ENCODE measurements at places on chromosomes 13 and 19.

DNA sequence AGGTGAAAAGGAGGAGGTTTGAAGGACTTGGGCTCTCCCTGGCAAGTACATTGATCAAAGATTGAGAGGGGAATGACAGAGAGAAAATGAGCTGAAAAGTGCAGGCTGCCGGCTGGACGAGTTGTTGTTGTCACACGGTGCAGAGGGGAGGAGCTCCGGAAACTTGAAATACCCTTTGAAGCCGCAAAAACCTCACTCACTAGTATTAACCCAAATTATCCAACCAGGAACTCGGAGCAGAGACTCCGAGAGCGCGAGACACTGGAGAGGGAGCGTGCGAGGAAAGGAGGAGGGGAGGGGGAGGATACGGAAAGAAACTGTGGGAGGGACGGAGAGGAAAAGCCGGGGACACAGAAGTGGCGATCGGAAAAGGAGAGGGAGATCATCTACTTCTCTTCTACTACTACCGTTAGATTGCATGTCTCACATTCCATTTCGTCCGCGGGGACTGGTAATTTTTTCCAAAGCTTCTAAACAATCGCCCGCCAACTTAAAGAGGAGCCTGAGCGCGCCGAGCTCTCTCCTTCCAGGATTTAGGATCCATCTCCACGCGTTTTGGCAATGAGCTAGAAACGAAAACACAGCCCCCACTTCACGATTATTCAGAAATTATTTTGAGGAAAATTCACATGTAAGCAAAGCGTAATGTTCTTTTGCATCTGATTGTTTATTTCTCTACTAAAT, at the start of gene DACH1:
Gene DACH1, minus strand, starts transcription at position 74 of the 684 bp plus-strand sequence.
- DNase-seq: peak; percentile 78

GRCh38 chr13:97108530-97108900, 113.6 kb upstream of the MBNL2 start:
- no peak for DNase-seq

DNA sequence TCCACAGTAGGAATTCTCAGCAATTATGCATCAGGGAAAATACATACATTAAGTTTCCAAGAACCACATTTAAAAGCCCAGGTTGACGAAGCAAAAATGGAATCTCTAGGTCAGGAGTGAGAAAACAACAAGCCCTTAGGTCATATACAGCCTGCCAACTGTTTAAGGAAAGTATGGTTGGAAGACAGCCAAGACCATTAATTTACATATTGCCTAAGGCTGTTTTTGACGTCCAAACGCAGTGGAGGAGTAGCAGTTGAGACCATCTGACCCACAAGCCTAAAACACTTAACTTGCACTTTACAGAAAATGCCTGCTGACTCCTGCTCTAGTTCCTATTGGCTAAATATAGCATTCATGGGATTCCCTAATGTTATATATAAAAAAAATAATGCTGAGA, 299.0 kb downstream of the ITGBL1 start:
- peak; percentile 89 for DNase-seq

DNA sequence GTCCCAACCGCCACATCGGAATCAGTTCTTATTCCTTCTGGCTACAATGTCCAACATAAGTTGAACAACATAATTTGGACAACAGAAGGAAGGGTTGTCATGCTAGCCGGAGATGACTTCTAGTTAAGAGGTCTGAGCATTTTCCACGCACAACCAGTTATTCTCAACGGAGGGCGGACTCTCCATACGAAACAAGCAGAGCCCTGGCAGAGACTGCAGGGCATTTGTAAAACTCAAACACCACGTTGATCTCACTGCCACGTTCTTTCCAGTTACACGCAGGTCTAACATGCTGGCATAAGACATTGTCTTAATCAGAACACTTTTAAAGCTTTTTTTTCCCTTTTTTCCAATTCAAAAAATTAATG, 38.3 kb upstream of the DCUN1D2 start:
- DNase-seq: no peak

Measured in NCI-H146 (cell line).